ENCODE measurements at places on chromosomes 16 and 17.

DNA sequence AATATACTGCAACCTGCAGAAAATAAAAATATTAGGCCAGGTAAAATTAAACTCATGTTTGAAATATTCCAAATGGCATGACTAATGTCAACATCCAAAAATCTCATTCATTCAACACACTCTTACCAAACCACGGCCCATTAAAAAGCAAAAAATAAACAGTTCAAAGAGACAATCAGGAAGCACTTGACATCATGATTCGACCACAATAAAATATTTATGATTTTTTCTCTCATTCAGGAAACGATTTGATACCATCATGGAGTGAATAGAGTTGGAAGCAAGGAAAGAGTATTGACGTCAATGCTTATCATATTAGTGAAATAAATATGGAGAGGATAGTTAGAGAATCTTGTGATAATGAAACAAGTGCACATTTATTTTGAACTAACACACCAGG is 354.1 kb downstream of the KCNJ2 start:
- no peak for DNase-seq

DNA sequence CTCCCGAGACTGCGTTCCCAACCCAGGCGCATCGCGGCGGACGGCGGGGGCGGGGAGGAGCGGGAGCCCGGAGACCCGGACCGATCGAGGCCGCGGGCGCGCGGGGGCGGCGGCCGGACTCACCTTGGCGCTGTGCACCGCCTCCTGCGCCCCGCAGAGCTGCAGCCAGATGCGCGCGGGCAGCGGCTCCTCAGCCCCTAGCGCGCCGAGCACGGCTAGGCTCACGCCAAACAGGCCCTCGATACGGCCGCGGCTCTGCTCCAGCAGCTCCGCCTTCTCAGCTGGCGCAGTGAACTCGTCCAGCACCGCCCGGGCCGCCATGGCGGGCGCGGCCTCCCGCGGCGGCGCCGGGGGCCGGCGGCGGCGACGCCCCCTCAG is 339 bp downstream of the N4BP1 start:
- DNase-seq, result no peak

GRCh38 chr16:57999366-57999970 is 1.0 kb downstream of the ZNF319 start:
- DNase-seq, result no peak

DNA sequence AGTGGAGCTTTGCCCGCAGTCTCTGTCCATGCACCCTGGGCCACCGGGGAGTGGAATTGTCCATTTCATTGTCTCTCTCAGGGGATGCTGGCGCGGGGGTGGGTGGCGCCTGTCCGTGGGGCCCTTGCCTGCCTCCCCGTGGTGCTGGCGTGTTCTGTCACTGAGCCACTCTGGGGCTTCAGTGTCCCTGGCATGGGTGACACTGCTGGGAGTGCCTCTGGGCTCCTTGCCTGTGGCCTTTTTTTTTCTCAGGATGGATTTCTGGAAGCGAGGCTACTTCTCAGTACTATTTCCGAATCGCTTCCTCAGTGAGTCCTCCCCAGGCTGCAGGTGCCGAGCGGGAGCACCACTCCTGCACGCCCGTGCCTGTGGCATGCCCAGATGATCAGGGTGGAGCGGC is 55.0 kb downstream of the PDPK1 start:
- no peak for DNase-seq

DNA sequence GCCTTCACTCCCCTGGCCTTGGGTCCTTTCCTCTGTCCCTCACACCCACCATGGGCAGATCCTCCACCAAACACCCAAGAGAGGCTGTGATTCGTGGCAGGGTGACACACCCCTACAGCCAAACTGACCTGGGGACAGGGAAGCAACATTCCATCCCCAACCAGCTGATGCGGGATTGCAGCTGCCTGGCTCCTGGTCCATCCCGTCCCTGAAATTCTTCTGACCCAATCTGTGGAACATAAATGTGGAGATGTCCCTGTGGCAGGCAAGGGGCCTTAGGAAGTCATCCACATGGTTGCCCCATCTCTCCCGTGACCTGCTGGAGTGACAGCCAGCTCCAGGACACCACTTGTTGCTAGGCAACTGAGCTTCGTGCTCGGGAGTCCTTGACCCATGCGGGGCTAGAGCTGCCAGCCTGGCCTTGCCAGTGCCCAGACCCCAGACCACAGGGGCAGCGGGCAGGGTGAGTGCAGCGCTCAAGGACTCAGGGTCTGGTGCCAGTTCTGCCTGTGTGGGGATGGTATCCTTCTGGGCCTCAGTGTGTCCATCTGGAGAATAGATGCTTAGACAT is 34.0 kb upstream of the CPNE2 start:
- no peak for DNase-seq

DNA sequence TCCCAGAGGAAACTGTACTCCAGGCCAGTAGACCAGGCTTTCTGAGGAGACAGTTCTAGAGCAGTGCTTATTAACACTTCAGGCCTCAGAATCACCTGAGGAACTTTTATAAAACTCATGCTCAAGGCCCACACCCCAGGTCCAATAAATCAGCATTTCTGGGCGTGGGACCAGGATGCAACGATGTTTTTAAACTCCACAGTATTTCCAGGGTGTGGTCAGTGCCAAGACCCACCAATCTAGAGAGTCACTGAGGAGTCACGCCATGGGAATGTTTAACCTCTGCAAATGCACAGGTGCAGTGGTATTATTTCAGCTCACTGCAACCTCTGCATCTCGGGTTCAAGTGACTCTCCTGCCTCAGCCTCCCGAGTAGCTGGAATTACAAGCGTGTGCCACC is 3.9 kb upstream of the TRPV1 start:
- DNase-seq, result no peak

DNA sequence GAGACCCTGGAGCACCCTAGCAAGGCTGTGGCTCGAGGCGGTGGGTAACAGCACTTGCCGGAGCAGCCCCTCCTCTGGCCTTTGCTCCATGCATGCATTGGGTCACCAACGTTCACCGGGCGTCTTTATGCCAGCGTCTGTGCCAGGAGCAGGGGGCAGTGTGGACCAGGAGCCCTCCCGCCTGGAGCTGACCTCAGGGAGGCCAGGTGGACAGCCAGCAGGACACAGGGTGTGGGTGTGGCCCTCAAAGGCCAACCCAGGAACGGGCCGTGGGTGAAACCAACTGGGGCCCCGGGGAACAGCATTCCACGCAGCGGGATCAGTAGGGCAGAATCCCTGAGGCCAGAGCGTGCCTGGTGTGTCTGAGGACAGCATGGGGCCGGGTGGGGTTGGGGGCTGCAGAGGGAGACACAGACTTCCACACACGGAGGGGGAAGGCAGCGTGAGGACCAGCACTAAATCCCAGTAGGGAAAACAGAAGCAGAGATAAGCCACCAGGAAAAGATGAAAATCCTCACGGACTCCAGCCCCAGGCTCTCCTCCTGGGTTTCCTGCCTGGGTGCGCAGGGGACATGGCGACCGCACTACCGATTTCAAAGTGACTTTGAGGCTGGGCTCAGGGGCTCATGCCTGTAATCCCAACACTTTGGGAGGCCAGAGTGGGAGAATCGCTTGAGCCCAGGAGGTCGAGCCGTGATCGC is 2.9 kb upstream of the CD7 start:
- no peak for DNase-seq

GRCh38 chr16:64238571-64238970 is 883.3 kb downstream of the CDH11 start:
- peak; percentile 62 for DNase-seq

GRCh38 chr16:23597003-23597756 is 1.1 kb upstream of the NDUFAB1 start:
- no peak for DNase-seq

DNA sequence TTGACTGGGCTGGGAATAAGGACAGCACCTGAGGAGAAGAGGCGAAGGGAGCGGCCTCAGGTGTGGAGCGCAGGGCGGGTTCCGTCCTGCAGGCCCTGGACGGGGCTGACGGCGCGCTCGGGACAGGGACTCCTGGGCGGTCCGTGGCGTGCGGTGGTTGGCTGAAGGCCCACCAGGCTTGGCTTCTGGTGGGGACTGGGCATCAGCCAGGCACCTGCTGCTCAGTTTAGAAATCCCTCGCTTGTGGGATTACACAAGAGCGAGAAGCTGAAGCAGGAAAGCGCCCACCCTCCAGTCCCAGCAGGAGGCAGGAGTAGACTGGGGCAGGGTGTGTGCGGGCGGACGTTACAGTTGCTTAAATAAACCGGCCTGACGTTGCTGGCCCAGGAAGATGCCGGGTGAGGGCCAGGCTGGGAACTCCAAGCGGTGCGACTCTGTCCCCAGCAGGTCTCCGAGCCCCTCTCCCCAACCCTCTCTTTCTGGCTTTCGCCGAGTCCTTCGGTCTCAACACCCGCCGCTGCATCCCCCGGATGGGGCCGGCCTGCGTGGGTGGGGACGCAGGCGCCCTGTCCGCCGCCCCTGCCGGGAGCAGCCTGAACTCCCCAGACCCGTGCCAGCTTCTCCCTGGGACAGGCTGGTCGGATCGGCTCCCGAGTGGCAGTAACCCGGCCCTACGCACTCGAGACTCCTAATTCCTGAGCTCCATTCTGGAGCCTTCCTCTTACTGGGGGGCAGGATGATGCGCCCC is 639 bp downstream of the MIF4GD start:
- no peak for DNase-seq

- no peak for DNase-seq
These were observed 53.0 kb downstream of the EPN2 start for GRCh38 chr17:19290066-19290705.

All from HS-5 (cell line).